Stimulated activated naive CD4-positive, alpha-beta T cell treated with Interleukin-2 at 50 U/mL for 16 hours (primary cell): ENCODE measurements at places on chromosomes 4 and X.

DNA sequence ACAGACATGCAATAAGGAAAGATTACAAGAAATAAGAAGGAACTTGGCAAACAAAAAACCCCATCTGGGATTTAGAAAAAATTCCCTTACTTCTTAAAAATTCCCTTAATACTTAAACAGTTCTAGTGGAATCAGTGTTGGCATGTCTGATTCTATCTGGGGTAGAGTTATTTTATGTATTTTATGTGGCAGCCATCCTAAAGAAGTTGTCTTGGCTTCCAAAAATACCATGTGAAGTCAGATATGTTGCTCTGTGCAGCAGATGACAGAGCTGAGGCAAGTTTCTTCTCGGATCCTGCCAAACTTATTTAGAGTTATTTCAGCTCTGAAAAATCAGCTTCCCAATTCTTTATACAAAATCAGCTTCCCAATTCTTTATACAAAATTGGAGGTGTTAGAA lies 14.7 kb downstream of the YY2 start:
- DNase-seq: no peak

GRCh38 chr4:80578001-80578400 lies 242.5 kb downstream of the CFAP299 start:
- DNase-seq: no peak

DNA sequence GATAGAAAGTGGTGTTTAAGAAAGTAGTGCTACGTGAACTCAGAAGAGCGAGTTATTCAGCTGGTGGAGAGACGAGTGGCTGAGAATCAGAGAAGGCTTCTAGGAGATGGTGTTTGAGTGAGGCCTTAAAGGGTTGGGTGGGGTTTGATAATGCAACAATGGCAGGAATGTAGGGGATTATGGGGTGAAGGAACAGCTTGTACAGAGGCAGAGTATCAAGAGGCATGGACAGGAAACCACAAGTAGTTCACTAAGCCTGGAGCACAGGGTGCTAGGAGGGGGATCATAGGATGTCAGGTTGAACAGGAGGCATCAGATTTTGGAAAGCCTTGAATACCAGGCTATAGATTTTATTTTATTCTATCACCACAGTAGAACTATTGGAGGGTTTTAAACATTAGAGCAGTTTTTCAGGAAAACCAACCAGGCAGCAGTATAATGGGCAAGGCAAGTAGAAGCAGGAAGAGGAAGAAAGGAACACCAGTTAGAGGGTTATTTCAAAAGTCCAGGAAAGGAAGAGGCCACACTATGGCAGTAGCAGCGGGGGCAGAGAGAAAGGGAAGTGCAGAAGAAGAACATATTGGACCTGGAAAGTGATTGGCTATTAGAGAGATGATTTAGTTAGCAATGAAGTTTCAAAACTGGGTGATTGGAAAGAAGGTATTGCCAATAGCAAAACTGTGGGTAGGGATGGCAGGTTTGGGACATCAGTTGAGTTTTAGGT lies 99.2 kb downstream of the DOCK11 start:
- no peak for DNase-seq

GRCh38 chr4:78174891-78175290 lies 117.8 kb downstream of the FRAS1 start:
- no peak for DNase-seq

DNA sequence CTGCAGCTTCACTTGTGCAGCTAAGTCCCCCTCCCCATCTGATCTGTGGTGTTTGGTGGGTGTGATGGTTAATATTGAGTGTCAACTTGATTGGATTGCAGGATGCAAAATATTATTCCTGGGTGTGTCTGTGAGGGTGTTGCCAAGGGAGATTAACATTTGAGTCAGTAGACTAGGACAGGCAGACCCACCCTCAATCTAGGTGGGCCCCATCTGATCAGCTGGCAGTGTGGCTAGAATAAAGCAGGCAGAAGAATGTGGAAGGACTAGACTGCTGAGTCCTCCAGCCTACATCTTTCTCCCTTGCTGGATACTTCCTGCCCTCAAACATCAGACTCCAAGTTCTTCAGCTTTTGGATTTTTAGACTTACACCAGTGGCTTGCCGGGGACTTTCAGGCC lies 103.5 kb upstream of the BOD1L1 start:
- no peak for DNase-seq

DNA sequence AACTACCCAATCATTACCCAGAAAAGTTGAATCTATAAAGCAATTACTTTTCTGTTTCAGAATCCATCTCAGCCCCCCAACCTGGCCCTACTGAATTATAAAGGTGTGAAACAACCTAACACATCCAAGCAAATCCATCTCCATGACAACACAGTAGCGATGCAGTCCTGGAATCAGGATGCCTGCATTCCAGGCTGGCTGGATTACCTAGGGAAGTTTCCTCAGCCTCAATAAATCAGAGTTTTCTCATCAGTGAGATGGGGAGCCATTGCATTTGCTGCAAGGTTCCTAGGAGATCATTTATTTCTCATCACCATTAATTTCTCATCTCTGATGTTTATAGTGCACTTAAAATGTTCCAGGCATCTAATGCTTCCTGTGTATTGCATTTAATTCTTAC lies 46.0 kb downstream of the LNX1 start:
- no peak for DNase-seq

DNA sequence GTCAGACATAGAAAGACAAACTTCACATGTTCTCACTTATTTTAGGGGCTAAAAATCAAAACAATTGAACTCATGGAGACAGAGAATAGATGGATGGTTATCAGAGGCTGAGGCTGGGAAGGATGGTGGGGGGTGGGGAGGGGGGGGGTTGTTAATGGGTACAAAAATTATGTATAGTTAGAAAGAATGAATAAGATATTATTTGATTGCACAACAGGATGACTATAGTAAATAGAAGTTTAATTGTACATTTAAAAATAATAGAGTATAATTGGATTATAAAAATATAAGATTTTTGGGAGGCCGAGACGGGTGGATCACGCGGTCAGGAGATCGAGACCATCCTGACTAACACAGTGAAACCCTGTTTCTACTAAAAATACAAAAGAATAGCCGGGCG lies 33.3 kb downstream of the CORIN start:
- DNase-seq: no peak

DNA sequence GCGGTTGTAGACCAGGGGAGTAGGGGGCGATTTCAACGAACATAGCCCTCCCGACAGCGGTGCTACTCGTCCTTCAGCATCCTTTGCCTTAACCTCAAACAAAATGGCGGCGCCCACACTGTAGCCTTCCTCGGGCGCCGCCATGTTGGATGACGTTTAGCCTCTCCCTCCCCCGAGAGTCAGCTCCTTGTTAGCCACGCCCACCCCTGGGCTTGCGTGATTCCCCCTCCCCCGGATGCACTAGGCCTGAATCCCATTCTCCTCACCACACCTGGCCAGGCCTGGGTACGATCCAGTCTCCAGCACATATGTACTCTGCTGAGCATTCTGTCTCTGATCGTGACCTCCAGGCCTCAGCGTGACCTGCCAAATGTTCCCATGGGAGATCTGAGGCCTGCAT lies 49.0 kb upstream of the ZNF157 start:
- DNase-seq: no peak

DNA sequence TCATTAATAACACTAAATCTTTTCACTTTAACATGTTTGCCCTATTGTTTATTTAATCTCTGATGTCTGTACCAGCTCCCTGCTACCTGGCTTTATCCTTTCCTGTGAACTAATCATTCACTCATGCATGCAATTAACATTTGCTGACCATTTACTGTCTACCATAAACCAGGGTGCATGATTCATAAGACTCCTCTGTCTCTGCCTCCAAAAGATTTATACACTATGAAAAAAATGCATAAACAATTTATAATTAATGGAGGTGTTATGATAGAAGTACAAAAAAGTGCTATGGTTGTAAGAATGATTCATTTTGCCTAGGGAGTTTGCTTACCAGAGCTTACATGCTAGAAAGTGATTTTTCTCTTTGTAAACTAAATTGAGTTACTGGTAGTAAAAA lies 24.5 kb upstream of the CPEB2 start:
- DNase-seq: no peak

- no peak for DNase-seq
Observed at GRCh38 chr4:186249785-186250754, 15.9 kb upstream of the F11 start.

DNA sequence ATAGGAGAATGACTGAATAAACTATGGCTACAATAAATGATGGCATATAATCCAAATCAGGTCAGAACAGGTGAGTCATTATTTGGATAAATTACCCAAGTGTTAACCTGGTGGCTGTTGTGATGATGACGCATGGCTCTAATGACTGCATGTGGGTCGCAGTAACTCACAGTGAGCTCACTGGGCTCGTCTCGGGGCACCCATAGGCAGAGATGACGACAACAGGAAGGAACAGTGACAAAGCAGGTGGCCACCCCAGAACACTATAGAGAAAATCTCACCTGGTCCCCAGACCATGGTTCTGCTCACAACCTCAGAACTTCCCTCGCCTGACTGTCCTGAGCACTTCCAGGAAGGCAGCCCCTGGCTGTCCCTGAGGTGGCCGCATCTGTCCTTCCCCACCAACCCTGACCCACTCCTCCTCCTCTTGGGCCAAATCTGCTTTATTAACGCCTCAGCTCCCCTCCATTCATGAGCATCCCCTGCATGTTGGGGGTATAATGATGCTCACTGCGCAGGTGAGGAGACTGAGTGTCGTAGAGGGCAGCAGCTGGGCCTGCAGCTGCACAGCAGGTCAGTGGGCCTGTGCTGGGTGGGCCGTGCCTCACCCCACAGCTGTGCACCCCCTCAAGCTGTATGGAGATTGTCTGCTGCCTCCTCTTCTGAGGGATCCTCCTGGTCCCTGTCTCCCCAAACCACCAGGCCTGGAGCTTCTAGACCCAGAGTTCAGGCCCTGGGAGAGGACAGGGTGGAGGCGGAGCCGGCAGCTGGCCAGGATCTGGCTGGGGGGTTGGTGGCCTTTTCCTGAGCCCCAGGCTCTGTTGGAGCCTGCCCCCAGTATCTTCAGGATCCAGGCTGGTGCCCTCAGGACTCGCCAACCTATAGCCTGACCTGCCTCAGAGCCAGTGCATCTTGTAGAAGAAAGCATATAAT lies 30.9 kb upstream of the FAM156A start:
- DNase-seq: no peak

GRCh38 chr4:100428051-100428450 lies 89.8 kb downstream of the EMCN start:
- no peak for DNase-seq

DNA sequence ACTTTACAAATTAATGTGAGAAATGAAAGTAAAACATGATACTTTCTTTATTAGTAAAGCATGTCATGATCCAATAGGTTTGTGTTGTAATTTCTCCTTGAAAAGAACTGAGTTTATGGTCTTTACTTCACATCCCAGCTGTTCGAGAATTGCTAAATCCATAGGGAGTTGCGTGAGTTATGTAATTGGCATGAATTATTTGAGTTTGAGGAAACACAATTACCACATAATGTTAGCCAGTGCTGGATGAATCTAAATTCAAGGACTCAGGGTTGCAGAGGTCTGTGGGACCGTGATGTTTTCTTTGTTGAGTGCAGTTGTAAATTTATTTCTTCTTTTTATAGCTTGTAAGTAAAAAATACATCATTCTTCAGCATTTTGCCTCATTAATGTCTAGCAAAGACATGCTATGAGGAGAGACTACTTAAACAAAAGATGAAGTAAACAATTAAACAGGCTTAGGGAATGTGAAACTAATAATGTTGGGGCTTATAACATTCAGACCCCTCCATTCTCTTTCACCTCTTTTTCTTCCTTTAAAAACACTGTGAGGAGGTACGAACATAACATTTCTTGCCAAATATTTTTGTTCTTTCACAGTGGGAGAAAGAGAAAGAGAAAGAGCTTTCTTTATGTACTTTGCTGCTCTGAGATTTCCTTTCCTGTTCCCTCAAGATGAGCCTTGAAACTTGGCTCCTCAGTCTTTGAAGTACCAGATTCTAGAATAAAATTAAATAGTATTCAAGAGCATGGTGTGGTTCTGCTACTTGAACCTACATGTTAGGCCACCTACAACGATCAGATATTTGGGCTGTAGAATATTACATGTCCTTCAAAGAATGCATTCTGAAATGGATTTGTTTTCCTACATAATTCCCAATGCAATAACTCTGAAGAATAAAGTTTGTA lies 159.6 kb upstream of the ANK2 start:
- no peak for DNase-seq

- DNase-seq: no peak
Observed at GRCh38 chr4:61375301-61375700, 175.2 kb downstream of the ADGRL3 start.
